ENCODE measurements at places on chromosomes 7 and 10. TPM values are rescaled to one million over a fixed set of nuclear protein-coding genes. Genes with fewer than 3 reads are reported as not detected.

DNA sequence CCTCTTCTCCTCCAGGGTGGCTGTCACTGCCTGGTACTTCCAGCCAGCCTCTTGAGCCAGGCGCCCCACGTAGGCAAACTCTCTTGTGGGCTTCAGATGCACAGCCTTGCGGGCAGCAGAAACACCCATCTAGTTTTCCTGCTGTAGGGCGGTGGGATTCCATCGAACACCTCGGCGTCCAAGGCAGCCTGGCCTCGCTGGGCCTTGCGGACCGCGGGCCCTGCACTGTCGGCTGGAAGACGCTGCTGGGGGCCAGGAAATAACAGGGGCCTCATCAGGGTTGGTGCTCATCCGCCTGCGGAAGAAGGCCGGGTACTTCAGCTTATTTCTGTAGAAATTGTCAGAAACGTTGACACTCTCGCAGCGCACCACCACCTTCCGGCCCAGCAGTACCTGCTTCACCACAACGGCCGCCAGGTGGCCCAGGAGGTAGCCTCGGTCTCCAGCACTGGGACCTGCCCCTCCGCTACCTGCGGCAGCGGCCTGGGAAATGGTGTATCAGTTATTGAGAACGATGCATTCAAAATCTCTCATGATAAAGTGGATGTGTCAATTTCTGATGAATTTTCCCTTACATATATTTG, 61.1 kb downstream of the WDFY4 start:
- DNase-seq = no peak
- H3K27me3 ChIP-seq = peaks cover 4% of the 10 kb centered on the region
- no peaks in the 10 kb centered on the region for H3K4me1 ChIP-seq
- no peak overlapping the region for H3K27ac ChIP-seq

DNA sequence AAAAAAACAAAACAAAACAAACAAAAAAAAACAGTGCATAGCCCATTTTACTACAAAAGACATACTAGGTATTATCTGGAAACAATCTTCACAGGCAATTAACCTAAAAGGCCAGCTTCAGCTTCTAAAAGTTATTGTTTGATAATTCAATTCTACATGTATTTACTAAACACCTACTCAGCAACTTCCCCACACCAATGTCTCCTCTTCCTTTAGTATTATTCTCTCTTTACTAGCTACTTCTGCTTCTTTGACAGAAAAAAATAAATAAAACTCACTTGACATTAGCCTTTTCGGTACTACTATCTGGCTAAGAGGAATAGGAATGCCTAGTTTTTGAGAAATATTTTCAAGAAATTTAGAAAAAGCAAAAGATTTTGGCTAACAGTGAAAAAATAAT, 2.8 kb downstream of the TM9SF3 start:
- no peak overlapping the region for H3K27ac ChIP-seq
- H3K27me3 ChIP-seq = no peaks in the 10 kb centered on the region
- DNase-seq = no peak
- H3K4me1 ChIP-seq = peaks cover 29% of the 10 kb centered on the region
- no peak overlapping the region for H3K4me3 ChIP-seq
- H3K36me3 ChIP-seq = peaks cover 14% of the 10 kb centered on the region

- H3K36me3 ChIP-seq = peaks cover 2% of the 10 kb centered on the region
- peak; percentile 85 for DNase-seq
- peaks cover 33% of the 10 kb centered on the region for H3K4me1 ChIP-seq
- peak overlapping the region; percentile 96 for H3K4me3 ChIP-seq
These were observed 277.6 kb downstream of the GATA3 start for GRCh38 chr10:8331896-8332729.

- no peaks in the 10 kb centered on the region for H3K36me3 ChIP-seq
- no peak for DNase-seq
These were observed 378.0 kb upstream of the PODXL start for GRCh38 chr7:131934452-131934851.

- no peak overlapping the region for H3K4me3 ChIP-seq
- H3K27me3 ChIP-seq = no peaks in the 10 kb centered on the region
- DNase-seq = no peak
These were observed 632.6 kb downstream of the KCNMA1 start for GRCh38 chr10:77004917-77005564.

- H3K36me3 ChIP-seq = no peaks in the 10 kb centered on the region
- no peaks in the 10 kb centered on the region for H3K27me3 ChIP-seq
These were observed 130.1 kb downstream of the RGS10 start for GRCh38 chr10:119412244-119413092.

DNA sequence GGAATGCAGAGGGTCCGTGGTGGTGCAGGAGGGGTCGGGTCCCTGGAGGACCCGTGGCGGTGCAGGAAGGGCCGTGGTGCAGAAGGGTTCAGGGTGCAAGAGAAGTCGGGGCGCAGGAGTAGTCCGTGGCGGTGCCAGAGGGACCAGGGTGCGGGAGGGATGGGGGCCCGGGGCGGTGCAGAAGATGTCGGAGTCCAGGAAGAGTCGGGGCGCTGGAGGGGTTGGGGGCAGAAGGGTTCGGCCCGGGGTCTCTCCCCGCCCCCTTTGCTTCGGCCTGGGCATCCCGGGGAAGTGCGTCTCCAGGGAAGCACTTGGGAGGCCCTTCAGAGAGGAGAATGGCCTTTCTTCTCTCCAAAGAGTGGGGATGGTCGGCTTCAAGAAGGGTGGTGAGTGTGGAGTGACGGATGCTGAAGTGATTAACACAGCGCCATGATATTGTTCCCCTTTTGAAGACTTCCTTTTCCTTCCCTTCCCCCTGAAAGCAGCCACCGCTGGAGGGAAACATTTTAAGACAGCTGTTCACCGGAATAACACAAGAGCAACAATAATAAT, 997 bp downstream of the WDR37 start:
- H3K4me3 ChIP-seq = peak overlapping the region; percentile 96
- no peaks in the 10 kb centered on the region for H3K27me3 ChIP-seq
- H3K4me1 ChIP-seq = peaks cover 59% of the 10 kb centered on the region
- DNase-seq = no peak

DNA sequence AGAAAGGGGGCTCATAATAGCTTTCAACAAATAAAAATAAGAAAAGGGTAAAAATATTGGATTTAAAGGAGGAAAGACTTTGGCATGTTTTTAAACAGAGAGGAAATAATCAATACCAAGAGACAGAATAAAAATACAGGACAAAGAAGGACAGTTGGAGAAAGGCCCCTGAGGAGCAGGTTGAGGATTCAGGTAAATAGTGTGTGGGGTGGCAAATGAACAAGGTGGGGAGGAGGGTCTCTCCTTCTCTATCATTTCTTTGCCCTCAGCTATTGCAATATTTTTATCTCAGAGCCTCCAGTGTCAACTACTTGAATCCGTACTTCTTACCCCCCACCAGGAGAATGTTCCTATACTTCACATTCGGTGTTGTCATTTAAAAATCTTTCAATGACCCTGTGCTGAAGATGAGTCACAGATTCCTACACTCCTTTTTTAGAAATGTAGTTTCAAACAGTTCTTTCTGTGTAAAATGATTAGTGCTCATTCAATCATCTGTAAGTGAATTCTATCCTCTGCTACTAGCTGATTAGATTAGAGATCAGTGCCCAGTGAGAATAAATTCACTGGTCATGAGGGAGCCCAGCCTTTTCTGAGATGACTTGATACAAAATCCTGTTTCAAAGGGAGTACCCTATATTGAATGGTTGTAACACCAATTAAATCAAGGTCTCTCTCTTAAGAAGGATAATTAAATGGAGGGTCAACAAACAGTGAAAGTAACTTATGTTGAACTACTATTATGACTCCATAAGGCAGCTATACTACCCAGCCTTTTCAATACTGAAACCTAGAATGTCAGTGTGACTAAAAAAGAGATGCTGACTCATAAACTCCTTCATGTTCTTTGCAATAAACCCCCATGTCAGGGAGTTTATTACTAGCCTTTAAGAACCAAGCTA, 50.4 kb upstream of the WNT16 start:
- peaks cover 3% of the 10 kb centered on the region for H3K4me1 ChIP-seq
- no peaks in the 10 kb centered on the region for H3K36me3 ChIP-seq
- H3K4me3 ChIP-seq = no peak overlapping the region
- no peak for DNase-seq

DNA sequence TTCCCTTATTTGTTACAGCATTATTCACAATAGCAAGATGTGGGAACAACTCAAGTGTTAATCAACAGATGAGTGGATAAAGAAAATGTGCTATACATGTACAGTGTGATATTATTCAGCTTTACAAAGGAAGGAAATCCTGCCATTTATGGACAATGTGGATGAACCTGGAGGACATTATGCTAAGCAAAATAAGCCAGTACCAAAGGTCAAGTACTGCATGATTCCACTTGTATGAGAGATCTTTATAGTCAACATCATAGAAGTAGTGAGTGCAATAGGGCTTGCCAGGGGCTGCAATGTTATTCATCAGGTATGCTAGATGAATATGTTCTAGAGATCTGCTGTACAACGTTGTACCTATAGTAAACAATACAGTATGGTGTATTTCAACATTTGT, 138.5 kb upstream of the AGR3 start:
- H3K27me3 ChIP-seq = no peaks in the 10 kb centered on the region
- peaks cover 6% of the 10 kb centered on the region for H3K4me1 ChIP-seq
- DNase-seq = no peak
- H3K36me3 ChIP-seq = peaks cover 4% of the 10 kb centered on the region
- H3K4me3 ChIP-seq = no peak overlapping the region

DNA sequence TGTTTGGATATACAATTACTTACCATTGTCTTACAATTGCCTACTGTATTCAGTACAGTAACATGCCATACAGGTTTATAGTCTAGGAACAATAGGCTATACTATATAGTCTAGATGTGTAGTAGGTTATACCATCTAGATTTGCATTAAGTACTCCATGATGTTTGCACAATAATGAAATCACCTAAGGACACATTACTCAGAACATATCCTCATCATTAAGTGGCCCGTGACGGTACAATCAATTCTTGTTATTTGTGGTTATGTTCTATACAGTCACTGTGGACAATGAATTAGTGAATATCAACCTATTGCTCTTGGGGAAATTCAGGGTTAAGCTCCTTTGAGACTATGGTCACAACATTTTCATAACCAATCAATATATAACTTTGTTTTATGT, 75.6 kb downstream of the MICU1 start:
- no peak overlapping the region for H3K4me3 ChIP-seq
- H3K4me1 ChIP-seq = no peaks in the 10 kb centered on the region
- no peak overlapping the region for H3K27ac ChIP-seq
- H3K27me3 ChIP-seq = no peaks in the 10 kb centered on the region
- peaks cover 11% of the 10 kb centered on the region for H3K36me3 ChIP-seq
- no peak for DNase-seq

DNA sequence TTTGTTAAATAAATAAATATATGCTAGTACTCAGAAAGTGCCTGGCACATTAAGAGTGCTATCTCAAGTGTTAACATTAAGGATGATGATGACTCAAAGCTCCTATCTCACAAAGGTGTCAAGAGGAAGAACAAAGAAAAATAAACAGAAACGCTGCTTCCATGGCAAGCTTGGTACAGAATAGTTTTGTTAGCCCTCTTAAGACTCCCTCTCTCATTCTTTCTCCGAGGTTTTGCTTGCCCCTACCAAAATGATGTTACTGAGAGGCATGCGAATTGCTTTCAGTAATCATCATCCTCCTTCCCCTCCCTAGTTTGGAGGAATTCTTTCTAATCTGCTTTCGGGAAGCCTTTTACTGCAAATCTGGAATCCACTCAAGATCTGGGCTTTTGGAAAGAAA, 96.7 kb downstream of the SORCS1 start:
- H3K36me3 ChIP-seq = no peaks in the 10 kb centered on the region
- H3K27me3 ChIP-seq = no peaks in the 10 kb centered on the region
- H3K4me1 ChIP-seq = no peaks in the 10 kb centered on the region
- no peak overlapping the region for H3K27ac ChIP-seq
- DNase-seq = no peak

- no peak overlapping the region for H3K4me3 ChIP-seq
- H3K4me1 ChIP-seq = no peaks in the 10 kb centered on the region
- no peak for DNase-seq
- H3K36me3 ChIP-seq = no peaks in the 10 kb centered on the region
These were observed 177.1 kb upstream of the PTER start for GRCh38 chr10:16259726-16260125.

DNA sequence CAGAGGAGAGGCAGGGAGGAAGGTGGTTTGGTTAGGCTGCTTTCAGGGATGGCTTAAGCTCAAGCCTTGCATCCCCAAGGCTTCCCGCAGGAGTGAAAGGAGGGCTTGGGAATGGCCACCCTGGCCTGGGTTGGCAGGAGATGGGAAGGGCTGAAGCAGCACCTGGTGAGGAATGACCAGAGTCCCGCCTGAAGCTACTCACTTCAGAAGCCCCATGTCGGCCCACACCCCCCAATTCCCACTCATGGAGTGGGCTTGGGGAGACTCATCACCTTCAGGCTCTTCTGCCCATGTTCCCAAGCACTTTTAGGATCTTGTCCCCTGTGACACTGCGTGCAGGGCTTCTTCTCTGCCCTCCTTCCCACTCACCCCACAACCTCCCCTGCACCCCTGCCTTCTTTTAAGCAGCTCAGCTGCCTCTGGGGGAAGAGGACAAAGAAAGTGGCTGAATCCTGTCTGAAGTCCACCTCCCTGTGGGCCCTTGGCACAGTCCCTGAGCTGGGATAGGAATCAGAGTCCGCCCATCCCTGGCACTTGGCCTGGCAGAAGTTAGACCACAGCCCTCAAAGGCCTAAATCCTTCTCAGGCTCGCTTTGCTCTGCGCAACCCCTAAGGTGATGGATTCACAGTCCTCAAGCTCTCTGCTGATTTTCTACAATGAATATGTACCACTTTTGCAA, 16.5 kb downstream of the RGR start:
- DNase-seq = no peak
- H3K4me3 ChIP-seq = no peak overlapping the region
- H3K27me3 ChIP-seq = peaks cover 18% of the 10 kb centered on the region
- H3K4me1 ChIP-seq = peaks cover 13% of the 10 kb centered on the region
- no peaks in the 10 kb centered on the region for H3K36me3 ChIP-seq

DNA sequence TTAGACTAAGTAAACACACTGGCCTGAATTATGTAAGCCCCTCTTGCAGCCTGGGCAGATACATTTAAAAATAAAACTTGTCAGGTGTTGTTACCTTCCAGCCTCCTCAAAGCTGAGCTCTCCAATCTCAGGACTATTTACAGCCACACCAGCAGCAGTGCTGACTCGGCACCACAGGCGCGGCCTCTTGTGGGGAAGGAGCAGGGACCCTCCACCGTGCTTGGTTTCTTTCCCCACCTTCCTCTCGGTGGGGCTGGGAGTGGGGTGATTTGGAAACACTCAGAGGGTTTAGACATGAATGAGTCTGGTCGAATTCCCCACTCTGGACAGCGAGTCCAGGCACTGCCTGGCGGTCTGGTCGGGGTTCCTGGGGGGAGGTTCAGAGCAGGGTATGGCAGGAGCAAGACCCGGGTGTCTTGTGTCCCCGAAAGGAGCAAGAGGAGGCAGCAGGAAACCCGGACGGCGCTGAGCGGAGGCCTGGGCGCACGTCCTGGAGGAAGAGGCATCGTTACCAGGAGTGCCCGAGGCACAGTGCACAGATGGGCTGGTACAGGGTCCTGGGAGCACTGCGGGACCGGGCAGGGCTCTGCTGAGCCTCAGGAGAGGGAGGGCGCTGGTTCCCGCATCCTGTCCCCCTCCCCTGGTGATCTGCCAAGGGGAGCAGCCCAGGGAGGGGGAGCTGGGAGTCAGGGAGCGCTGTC, 29.2 kb upstream of the CFAP46 start:
- H3K27me3 ChIP-seq = peaks cover 14% of the 10 kb centered on the region
- DNase-seq = no peak
- no peak overlapping the region for H3K4me3 ChIP-seq
- no peaks in the 10 kb centered on the region for H3K4me1 ChIP-seq
- H3K36me3 ChIP-seq = no peaks in the 10 kb centered on the region

GRCh38 chr10:70096705-70097420, 35.8 kb downstream of the AIFM2 start:
- H3K4me3 ChIP-seq = no peak overlapping the region
- H3K27me3 ChIP-seq = no peaks in the 10 kb centered on the region
- no peak overlapping the region for H3K27ac ChIP-seq
- peaks cover 26% of the 10 kb centered on the region for H3K36me3 ChIP-seq

Gene TCTN3
- total RNA-seq = 16.2 TPM

Gene WEE2
- total RNA-seq = not detected

Gene LRRC61
- total RNA-seq = 17.2 TPM

Gene SNX8
- total RNA-seq = 18.6 TPM

Gene TFPI2
- total RNA-seq = not detected

Gene MRPL32
- total RNA-seq = 45.2 TPM

Gene TAS2R3
- total RNA-seq = 2.9 TPM
